ENCODE measurements at places on chromosomes 1 and 21. TPM values are rescaled to one million over a fixed set of nuclear protein-coding genes. Genes with fewer than 3 reads are reported as not detected.

The GJA4 gene
- total RNA-seq, result 50.9 TPM

DNA sequence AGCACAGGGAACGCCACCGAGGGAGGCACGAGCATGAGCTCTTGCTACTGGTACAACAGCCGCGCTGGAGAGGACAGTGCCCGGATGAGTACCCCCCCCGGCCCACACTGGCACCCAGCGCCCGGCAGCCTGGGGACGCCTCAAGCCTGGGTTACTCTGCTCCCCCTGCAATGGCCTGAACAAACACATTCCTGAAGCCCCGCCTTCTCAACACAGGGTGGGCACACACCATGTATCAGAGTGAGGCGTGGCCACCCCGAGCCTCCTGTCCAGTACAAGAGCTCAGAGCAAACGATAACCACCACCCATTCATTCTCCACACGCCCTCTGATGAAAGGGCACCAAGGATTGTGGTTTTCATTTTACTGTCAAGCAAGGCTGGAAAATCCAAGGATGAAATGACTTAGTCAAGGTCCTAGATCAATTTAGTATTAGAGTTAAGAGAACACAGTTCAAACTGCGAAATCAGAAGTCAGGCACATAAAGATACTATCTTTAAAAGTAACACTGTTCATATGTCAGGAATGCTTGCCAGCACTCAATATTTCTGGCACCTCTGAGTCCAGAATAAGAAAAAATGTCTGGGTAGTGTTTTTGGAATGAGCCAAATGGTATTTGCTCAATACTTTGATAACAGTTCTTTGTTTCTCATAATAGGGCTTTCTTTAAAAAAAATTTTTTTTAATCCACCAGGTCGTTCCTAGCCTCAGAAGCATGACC is 22.0 kb downstream of the UBE2G2 start:
- H3K4me1 ChIP-seq, result peaks cover 25% of the 10 kb centered on the region
- peak; percentile 44 for DNase-seq
- H3K36me3 ChIP-seq, result peaks cover 24% of the 10 kb centered on the region

DNA sequence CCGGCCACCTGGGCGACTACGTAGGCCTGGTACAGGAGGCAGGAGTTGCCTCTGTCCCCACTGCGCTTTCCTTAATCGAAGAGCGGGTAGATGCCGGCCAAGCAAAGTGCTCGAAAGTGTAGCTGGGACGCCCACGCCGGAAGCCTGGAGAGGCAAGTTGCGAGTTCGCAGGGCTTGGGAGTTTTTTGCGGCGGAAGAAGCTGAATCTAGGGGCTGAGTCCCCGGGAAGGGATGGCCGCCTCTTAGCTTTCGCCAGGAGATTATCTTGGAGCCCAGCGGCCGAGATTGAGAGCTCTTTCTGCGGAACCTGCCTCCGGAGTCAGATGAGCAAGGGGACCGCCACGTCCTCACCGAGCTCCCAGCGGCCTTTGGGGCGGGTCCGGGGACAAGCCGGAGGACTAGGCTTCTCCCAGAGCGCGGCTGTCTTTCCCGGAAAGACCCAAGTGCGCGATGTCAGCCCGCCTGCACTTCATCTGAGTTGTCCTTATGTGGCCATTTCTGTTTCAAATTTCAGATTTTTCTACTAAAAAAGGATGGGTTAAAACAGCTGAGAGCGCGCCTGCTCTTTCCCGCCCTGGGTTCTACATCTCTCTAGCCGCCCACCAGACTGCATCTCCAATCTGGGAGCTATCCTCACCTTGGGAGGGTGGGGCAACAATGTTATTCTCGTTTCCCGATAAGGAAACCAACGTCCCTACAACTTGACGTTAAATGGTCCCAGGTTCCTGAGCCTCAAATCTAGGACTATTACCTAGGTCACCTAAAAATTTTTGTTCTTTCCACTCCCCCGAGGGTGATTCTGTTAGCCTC is 12.4 kb upstream of the TBX15 start:
- no peaks in the 10 kb centered on the region for H3K36me3 ChIP-seq
- no peak for DNase-seq
- H3K27me3 ChIP-seq, result peaks cover 56% of the 10 kb centered on the region
- peak overlapping the region; percentile 42 for H3K4me3 ChIP-seq
- peak overlapping the region; percentile 30 for H3K27ac ChIP-seq

DNA sequence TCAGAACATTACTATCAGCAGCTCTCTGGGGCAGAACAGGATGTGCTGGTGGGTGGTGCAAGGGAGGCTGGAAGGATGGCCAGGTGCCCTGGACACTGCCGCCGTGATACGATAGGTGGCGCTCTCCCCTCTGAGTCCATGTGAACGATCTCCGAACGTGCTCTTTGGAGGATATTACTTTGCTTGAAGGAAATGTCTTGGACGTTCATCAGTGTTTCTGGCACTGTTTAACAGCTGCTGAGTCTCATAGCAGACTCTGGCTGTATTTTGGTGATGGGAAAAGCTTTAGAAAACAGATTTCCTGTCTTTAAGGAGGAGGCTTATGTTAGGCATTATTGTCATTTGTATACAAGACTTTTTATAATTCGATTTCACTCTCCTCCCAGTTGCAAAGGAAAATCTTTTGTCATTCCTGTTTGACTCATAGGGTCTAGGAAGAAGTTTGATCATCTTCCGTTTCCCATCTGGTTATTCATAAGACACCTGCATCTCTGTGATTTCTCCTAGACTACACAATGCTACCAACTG is 386.2 kb upstream of the ADGRL2 start:
- no peak overlapping the region for H3K27ac ChIP-seq
- no peaks in the 10 kb centered on the region for H3K27me3 ChIP-seq
- no peak overlapping the region for H3K4me3 ChIP-seq
- peak; percentile 66 for DNase-seq
- no peaks in the 10 kb centered on the region for H3K36me3 ChIP-seq

The KCNA10 gene
- not detected for total RNA-seq

GRCh38 chr1:174158767-174159251 is 511 bp upstream of the RABGAP1L start:
- no peaks in the 10 kb centered on the region for H3K4me1 ChIP-seq
- DNase-seq, result no peak
- no peaks in the 10 kb centered on the region for H3K27me3 ChIP-seq
- peak overlapping the region; percentile 95 for H3K4me3 ChIP-seq
- peak overlapping the region; percentile 97 for H3K27ac ChIP-seq

DNA sequence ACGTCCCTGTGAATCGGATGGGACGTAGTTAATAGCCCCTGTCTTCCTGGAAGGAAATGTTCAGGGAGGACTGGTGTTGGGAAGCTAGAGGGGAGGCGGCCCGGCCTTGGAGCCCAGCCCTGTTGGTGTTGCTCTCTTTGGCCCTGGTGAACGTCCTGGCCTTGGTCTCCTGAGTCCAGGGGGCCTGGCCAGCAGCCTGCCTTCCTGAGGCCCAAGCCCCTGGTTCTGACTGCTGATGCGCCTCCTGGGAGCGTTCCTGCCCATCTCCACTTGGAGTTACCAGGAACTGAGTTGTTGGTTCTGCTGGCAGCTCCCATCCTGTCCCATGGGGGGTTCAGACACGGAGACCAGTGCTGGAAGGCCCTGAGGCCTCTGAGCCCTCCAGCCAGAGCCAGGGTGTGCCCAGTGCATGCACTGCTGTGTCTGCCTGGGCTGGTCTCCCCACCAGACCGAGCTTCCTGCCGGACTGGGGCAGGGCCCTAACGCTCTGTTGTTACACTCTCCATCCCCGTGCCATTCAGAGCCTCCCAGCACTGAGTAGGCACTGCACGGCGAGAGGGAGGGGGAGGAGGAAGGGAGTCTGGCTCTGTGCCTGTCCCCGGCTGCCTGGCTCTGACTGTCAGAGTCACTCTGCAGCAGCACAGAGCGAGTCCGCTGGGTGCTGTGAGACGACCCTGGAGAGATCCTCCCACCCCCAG is 382.5 kb upstream of the VAMP3 start:
- peak; percentile 59 for DNase-seq
- H3K4me3 ChIP-seq, result peak overlapping the region; percentile 15
- no peaks in the 10 kb centered on the region for H3K27me3 ChIP-seq

The GCSAML gene
- not detected for total RNA-seq

DNA sequence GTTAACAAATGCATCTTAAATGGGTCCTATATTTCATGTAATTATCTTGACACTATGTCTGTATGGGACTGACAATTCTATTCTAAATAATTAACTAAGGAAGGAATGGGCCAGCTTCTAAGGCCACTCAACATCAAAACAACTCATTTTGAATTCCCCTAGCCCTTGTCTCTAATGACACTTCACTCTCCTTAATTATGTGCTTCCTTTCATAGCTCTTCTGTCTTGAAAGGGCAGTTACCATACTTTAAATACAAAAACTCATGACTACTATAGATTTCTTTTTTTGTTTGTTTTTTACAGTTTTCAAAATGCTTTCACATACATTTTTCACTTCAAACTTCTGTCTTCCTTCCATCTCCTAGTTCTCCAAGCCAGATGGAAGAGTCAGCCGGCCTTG is 126.1 kb upstream of the CHODL start:
- H3K4me3 ChIP-seq, result no peak overlapping the region
- H3K27ac ChIP-seq, result no peak overlapping the region
- no peaks in the 10 kb centered on the region for H3K4me1 ChIP-seq

DNA sequence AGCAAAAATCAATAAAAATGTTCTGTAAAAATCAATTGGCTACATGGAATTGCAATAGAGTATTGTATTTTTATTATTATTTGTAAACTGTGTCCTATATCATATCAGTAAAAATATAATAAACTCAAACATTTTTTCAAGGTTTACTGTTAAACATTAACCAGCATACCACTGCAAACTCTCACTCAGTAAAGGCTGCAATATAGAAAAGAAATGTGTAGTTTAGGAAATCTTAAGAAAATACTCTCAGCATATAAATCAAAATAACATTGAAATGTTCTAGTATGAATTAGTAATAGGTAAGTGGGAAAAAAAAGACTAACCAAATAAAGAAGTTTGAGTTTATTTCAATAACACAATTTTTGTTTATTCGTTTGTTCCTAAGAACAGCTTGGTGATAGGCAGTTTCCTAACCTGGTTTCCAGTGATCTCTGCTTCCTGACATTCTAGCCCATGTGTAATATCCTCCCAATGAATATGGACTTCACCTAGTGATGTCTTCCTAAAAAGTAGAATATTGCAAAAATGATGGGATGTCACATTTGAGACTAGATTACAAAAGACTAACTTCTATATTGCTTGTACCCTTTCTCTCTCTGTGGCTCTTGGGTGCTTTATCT is 870.1 kb downstream of the BRINP3 start:
- no peaks in the 10 kb centered on the region for H3K36me3 ChIP-seq
- no peak for DNase-seq
- no peak overlapping the region for H3K27ac ChIP-seq
- no peaks in the 10 kb centered on the region for H3K4me1 ChIP-seq

The NPPB gene
- total RNA-seq, result 1,081 TPM
